Esophagus squamous epithelium (tissue), 5 donors: ENCODE measurements at places on chromosomes 7 and 10.

DNA sequence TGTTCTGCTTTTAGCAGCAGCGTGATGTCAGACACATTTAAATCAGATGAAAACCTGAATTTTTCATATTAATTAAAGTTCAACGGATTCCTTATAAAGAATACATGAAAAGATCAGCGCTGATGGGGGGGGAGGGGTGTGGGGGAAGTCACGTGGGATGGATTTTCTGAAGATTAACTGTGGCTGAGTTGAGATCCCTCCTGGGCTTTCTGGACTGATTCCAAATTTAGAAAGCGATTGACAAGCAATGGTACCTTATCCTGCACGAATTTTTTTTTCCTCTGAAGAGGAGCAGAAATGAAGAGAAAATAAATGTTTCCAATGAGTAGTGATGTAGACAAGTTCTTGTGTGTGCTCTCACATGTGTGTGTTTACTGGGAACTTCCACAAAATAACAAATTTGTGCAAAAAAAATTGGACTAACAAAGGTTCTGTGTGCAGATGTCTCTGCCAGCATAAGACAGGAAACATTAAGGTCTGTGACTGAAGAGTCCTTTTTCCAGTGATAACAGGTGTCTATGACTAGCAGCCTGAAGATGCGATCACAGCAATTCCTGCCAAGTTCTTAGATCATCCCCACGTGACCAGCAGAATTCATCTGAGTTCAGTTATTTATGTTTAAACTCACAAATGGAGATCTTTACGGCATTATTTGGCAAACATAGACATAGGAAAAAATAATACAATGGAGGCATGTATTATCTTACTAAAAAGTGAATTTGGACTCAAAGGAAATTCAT, 585.2 kb upstream of the CELF2 start:
- no peak for DNase-seq

DNA sequence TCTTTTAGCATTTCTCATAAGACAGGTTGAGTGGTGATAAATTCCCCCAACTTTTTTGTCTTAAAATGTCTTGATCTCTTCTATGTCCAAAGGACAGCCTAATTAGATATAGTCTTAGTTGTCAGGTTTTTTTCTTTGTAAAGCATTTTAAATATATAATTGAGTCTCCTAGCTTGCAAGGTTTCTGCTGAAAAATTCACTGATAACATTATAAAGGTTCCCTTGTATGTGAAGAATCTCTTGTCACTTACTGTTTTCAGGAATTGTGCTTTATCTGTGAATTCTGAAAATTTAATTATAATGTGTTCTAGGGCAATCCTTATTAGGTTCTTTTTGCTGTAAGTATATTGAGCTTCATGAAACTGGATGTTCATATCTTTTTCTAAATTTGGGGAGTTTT, 96.8 kb upstream of the ZNF92 start:
- no peak for DNase-seq

DNA sequence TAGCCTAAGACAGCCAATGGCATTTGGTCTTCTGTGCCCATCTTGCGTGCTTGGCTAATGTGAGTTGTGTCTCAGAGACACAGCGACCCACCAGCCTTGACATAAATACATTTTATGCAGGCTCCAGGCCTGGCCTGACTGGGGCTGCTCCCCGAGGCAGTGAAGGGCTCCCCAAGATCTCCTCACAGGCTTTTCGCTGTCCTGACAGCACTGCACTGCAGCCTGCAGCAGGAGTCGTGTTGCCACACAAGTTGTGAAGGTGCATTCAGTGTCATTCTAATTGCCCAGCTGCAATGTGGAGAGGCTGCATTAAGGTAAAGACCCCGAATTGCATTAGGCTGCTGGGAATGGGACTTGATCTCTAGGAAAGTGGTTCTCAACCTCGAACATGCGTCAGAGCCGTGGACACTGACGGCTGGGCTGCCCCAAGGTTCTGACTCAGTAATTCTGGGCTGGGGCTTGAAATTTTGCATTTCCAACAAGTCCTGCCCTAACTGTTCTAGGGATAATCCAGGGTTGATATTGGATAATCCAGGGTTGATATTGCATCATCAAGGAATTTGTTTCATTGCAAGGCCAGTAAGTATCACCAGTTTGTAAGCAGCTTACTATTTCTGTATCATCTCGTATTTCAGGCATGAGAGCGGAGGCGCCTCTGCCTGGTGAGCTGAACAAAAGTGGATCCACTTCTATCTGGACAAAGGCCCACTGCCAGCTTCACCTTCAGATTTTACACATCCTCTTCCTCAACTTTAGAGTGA, 108.7 kb upstream of the INSIG1 start:
- DNase-seq, result no peak

GRCh38 chr10:32393911-32394310, 47.0 kb upstream of the EPC1 start:
- no peak for DNase-seq

- no peak for DNase-seq
Observed at GRCh38 chr7:142787034-142787768, 16.4 kb downstream of the PRSS2 start.

DNA sequence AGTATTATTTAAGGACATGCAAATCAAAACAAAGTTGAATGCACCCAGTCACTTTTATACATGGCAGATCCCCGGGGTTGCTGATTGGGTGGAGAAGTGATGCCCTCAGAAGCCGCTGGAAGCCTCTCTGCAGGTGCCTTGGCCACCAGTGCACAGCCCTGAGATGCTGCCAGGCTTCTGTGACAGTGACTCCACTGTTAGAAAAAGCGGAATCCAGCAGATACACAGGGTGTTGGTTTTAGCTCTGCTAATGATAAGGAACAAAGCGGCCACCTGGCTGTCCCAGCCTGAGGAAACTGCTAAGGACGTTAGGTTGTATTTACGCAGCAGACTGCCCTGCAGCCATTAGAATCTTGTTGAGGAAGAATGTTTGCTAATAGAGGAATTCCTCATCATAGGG, 47.5 kb downstream of the JAKMIP3 start:
- no peak for DNase-seq

DNA sequence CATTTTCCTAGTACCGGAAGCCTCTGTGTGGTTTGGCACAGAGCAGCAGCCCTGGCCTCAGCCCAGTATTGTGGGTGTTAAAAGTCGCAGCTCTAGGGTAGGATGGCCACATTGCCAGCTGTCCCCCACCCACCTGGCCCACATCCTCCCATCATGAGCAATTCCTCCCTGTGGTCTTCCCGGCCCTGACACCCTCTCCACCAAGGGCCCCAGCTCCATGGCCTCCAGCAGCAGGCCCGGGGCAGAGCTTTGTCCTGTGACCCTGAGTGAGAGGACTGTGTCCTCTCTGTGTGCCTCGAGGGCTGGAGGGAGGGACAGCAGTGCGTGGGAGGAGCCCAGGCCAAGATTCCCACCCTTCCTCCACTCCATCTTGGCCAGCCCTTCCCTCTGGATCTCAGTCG, 93.7 kb downstream of the MYL10 start:
- no peak for DNase-seq

DNA sequence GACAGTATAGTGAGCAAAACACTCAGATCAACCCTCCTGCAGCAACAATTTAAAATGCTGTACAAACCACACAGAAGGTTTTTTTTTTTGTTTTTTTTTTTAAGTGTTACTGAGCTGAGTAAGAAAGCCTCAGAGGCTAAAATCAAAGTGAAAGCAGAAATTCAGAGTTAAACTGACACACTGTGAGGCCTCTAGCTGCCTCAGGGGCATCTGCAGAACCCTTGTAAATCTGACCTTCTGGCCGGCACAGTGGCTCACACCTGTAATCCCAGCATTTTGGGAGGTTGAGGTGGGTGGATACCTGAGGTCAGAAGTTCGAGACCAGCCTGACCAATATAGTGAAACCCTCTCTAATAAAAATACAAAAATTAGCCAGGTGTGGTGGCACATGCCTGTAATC, 7.4 kb upstream of the GNA12 start:
- DNase-seq, result no peak

DNA sequence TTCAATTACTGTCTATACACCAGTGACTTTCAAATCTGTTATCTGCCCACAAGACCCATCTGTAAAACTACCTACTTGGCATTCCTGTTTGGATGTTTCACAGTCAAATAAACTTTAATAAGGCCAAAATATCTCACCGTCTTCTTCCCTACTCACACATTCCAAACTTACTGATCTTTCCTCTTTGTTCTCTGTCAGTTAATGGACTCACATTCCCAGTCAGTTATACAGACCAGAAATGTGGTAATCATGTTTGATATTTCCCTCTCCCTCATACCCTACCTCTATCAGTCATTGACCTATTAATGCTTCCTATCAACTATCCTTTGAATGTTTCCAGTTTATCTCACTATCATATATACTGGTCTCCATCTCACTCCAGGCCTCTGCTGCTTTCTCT, 28.5 kb upstream of the HDAC9 start:
- no peak for DNase-seq

DNA sequence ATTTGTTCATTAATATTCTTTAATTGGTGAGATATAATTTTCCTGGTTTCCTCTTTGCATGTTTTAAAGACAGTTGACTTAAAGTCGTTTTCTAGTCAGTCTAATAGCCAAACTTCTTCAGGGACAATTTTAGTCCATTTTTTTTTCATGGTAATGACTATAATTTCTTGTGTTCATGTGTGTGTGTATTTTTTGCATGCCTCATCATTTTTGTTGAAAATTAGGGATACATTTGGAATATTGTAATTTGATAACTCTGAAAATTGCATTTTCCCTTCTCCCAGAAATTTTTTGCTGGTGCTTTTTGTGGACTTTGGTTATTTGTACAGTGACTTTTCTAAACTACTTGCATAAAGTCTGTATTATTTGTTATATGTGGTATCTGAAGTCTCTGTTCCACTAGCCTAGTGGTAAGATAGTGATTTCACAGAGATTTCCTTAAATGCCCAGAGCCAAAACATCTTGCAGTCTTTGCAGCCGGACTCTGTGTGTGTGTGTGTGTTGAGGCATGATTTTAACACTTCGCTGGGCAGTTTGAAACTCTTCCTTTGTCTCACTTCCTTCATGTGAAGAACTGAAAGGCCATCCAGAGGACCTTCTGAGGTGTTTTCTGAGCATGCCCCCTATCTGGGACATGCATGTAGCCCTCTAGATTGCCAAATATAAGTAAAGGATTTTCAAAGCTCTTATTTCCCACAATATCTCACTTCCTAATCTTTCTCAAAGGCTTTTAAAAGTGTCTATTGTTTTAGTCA, 40.9 kb upstream of the ZNF365 start:
- no peak for DNase-seq

DNA sequence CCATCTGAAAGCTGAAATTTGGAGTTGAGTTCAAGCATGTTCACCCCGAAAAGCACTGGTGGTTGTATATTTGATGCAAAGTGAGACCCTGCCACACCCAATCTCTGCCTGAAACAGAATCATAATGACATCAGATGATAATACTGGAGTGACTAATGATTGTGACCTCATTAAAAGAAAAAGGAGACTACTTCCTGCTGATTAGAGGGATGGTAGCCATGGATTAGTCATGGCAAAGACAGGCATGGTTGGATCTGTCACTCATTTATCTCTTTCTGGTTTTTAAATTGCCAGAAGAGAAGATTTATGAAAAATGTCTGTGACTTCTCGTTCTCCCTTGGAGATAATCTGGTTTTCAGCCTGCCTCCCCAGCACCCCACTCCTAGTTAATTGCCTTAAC, 101.2 kb downstream of the BAMBI start:
- DNase-seq, result no peak

DNA sequence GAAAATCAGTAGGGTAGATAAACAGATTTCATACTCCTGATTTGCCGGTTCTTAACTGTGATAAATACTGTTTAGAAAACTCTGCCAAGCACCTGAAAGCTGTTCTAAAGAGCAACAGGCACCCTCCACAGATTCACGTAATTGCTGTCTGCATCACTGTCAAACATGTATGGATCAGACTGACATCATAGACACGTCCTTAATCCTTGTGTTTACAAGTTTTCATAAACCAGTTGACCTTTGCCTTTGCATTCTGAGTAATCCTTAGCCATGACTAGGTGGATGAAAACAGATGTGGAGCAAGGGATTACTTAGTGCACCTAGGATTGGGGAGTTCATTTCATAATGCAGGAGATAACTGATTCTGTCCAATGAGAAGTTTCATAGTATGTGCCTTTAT, 41.6 kb downstream of the SLC39A12 start:
- no peak for DNase-seq

DNA sequence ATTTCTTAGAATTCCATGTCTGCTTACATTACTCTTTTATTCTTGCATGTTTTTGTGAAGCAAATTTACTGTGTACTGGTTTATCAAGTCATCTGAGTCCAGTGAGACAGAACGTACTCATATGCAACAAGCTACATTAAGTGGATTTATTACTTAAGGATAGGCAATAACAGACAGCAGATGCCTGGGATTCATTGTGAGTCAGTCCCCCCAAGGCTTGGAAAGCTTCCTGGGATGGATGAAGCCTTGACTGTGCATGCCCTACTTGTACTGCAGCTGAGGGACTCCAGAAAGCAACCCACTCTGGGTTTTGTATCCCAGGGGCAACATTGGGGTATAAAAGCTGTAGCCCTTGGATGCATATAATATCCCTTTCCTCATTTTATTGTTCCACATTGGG, 113.4 kb upstream of the RAB18 start:
- no peak for DNase-seq

- no peak for DNase-seq
Observed at GRCh38 chr10:52746169-52746568, 26.4 kb downstream of the MBL2 start.

- no peak for DNase-seq
Observed at GRCh38 chr7:158582089-158582456, 5.5 kb downstream of the PTPRN2 start.

DNA sequence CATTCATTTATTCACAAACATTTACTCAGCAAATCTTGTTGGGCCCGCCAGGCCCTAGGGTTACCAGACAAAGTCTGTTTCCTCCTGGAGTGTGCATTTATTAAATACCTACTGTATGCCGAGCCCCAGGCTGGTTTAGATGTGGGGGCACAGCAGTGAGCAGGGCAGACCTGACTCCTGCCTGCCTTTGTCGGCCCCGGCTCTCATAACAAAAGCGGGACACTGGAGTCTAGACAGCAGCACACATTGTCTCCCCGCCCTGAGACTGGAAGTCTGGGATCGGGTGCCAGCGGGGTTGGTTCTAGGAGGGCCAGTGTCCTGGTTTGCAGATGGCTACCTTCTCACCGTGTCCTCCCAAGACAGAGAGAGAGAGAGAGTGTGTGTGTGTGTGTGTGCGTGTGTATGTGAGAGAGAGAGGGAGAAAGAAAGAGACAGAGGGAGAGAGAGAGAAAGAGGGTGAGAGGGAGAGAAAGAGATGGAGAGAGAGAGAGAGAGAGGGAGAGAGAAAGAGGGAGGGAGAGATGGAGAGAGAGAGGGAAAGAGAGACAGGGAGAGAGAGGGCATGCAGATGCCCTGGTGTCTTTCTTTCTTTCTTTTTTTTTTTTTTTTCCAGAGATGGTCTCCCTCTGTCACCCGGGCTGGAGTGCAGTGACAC, 25.9 kb downstream of the ELFN1 start:
- no peak for DNase-seq

DNA sequence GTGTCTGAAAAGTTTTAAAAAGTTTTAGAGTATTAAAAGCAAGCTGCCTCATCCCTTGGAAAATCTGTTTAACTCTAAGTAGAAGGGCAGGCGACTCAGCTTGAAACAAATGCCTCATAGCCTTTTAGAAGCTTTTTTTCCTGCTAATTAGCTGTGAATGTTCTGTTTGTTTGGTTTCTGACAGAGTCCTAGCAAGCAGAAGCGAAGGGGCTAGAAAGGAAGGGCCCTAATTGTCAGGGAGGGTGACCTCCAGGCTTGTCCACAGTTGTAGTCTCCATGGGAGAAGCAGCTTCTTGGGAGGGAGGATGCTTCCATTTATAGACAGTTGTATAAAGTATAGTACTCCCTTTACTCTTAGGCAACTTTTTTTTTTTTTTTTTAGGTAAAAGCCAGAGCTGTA, 90.9 kb downstream of the DNAJC1 start:
- no peak for DNase-seq

- DNase-seq, result no peak
Observed at GRCh38 chr7:137331378-137331777, 12.2 kb downstream of the PTN start.
